ENCODE measurements at places on chromosomes 11 and 22. TPM values are rescaled to one million over a fixed set of nuclear protein-coding genes. Genes with fewer than 3 reads are reported as not detected.

DNA sequence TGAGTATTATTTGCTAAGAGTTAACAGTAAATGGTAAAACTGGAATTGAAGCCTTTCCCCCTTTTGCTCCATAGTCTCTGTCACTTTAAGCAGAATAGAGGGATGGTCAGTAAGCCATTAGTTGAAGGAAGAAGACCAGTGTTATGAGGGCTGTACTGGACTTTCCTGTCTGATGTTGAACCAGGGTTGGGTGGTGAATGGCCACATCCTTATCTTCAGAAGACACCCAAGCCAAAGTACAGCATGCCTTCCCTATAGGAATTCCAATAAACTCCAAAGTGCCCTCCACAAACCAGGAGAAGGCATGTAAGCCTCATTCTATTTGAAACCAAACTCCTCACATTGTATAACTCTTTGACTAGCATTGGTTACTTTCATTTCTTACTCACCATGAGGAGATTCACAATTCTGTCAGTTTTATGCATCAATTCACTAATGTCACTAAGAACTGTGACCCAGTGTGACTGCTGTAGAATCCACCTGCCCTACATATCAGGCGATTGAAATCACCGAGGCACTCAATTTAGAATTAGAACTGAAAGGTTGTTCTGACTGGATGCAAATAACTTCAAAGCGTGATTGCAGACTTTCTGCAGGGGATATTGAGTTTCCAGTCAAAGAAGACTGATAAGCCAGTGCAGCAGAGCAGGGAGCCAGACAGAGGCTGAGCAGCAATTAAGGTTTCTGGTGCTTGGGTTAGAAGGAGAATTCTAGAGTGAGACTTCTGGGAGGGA, 107.1 kb upstream of the DDI1 start:
- DNase-seq = no peak

DNA sequence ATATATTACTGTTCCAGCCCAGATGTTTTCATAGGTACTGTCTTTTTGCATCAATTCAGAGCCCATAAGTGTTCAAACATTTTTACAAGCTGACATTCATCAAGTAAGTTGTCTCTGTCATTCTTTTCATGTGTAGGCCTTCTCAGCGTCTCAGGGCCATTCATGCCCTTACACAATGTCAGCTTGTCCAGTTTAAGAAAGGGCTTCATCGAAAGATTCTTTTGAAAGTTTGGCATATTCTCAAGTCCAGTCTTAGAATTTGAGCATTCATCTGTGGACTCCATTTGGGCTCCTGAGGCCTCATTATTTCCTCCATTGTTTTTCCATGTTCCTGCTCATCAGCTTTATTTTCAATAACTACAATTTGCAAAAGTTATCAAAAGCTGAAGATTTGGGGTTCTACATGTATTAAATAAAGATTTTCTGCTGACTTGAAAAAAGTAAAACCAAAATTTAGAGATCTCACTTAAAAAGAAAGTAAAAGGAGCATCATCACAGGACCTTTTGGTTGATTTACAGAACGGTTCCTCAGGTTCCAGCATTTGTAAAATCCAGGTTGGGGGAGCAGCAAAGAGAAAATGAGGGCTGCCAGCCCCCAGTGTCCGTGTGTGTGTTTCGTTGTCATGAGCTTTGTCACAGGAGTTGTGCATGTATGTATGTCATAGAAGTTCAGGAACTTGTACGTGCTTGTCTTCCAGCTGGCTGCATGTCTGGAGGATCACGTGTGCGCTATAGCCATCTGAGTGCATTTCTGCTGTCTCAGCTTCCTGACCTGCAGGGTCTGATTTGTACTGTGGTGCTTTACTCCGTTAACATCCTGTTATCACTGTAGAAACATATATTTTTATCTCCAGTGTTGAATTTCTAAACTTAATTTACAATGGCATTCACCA, 15.6 kb downstream of the MOV10L1 start:
- DNase-seq = no peak

DNA sequence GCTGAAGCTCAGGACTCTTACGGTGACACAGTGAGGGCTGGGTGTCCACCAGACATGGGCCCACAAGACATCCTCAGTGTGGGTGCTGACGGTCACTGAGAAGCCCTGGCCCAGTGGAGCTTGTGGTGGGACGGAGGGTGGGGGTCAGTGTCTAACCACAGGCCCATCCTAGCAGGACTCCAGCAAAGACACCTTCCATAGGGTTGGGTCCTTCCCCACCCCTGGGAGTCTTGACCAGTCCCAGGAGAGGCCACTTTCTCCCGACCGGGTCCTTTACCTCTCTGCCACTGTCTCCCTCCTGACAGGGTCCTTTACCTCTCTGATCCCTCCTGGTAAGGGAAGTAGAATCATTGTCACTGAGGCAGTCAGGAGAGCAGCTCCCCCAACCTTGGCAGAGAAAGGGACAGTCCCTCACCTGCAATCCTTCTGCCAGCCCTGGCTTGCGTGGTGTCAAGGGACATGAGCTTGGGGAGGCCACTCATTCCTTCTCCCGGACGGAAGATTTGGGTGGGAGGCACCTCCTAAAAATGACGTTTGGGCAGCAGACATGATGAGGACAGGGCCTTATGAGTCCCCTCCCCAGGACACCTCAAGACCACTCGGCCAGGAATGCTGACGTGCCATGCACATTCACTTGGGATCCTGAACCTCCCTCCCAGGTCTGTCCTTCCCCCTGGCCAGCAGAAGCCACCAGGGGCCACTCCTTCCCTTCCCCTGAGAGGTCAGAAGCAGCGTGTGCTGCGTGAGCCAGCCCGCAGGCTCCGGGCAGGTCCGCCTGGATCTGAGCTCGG, 91.5 kb upstream of the FGF3 start:
- DNase-seq = no peak

DNA sequence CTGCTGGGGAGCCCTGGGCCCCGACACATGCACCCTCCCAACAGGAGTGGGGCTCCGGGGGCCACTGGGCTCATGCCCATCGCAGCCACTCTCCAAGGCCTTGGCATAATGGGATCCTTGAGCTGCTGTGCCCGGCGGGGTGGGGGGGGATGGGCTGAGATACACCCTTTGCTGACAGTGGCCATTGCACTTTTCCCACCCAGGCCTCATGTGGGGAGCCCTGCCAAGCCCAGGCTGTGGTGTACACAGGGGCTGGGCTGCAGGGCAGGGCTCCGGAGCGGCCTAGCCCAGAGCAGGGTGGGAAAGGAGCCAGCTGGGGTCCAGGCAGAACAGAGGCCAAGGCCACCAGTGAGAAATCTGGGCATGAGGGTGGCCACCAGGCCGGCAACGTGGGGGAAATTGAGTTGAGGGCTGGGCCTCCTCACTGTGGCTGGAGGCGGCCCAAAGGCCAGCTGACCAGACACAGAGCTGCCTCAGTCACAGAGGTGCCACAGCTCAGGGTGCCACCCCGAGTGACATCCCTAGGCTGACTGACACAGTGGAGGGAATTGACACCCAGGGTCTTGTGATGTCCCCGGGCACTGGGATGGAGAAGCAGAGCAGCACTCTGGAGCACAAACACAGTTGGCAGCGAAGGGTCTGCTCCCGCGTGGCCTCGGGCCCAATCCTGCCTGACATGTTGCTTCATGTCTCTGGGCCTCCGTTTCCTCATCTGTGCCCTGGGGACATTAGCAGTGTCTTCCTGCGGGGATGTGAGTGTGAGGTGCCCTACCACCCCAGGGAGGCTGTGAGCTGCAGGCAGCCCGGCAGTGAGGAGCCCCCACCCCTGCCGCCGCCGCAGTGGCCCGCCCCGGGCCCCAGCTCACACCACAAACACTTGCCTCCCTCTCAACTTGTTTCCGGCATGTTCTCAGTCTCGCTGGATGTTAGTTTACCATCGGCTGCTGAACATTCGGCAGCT, 30.4 kb downstream of the RTN4R start:
- DNase-seq = no peak

DNA sequence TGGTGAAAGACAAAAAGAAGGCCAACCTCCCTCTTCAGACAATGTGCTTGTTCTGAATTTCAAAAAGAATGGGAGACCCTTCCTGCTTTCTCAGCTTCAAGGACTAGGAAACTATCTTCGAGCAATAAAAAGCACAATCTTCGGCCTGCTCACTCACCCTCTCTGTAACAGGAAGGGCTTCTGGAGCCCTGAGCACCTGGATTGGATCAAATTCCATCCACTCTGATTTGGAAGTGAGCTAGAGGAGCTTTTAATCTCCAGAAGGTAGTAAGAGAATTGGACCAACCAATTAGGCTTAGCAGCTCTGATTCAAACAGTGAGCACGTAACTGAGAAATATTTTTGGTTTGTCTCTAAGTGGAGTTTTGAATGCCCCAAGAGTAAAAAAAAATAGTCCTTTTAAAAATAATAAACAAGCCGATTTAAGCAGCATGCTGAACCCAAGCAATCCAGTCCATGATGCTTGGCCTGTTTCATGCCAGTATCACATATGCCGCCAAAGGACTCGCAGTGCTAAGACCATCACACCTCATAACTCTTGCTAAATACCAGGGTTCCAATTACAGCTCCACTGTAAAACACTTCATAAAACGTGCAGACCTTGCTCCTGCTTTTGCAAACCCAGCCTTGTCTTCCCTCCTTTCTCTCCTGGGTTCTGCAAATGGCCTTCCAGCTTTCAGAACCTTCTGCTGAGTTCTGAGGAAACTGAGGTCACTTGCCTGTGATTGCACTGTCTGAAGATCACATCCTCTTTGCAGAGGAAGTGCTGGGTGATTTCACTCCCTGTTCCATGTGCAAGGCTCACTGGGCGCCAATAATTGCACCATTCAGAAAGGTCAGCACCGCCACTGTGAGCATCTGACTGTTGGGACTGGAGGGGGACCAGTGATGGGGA, 74.4 kb downstream of the SLC1A2 start:
- no peak for DNase-seq

GLB1L3 gene
- total RNA-seq = 16.5 TPM

TP53I11 gene
- 149 TPM for total RNA-seq

CREB3L1 gene
- 21.6 TPM for total RNA-seq

LDHAL6A gene
- not detected for total RNA-seq

All from endothelial cell (in vitro differentiated cells).